NCI-H526 treated with DMSO at 0.1 percent for 48 hours (cell line): ENCODE measurements at places on chromosomes 12 and 14.
A peak's percentile ranks its signal among the peaks of the same experiment; 100 is the strongest.

DNA sequence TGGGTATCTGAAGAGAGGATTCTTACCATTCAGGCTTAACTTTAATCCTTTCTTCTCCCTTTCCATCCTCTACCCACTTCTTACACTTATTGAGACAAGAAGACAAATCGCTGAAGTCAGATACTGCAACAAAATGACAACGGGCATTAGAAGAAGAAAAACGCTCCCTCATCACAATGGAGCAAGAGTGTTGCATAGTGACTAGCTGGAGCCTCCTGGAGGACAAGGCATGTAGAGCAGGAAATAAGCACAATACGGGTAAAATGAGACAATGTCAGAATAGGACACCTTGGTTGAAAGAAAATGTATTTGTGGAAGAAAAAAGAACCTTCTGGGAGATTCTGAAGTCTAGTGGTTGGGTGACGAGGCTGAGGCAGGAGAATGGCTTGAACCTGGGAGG is 501.0 kb downstream of the RERGL start:
- no peak for DNase-seq

- peak; percentile 69 for DNase-seq
These were observed 5.5 kb downstream of the AQP5 start for GRCh38 chr12:49967042-49967776.

GRCh38 chr12:10718279-10718821 is 4.8 kb downstream of the YBX3 start:
- DNase-seq = no peak

DNA sequence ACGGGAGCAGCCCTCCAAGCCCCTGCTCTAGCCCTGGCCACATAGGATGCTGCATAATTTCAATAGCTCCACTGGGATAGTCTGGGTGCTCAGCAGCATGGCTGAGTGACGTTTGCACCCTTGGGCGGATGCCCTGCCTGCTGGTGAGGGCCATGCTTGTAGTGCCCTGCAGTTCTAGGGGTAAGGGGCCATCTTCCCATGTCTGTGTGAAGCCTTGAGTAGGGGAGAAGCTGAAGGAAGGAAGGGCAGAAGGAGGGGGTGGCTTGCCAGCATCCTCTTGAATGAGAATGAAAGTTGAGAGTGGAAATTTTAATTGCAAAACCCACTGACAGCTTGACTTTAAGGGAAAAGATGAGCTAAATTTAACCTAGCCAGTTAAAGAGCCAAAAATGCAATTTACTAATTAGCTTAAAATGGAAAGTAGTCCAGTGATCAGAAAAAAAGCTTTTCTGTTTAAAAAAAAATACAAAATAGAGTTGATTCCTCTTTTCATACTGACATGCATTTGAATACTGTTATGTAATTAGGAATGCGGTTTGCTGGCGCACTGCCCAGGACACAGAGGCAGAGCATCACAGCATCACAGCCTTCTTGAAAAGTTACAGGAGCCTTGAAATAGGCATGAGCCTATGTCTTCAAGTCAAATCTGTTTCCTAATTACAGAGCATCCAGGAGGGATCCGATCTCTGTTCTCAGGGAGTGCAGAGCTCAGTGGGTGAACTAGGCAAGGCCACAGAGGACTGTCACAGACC is 18.5 kb upstream of the EML1 start:
- DNase-seq = no peak

- DNase-seq = no peak
These were observed 449.6 kb upstream of the RGS6 start for GRCh38 chr14:71482671-71483070.

DNA sequence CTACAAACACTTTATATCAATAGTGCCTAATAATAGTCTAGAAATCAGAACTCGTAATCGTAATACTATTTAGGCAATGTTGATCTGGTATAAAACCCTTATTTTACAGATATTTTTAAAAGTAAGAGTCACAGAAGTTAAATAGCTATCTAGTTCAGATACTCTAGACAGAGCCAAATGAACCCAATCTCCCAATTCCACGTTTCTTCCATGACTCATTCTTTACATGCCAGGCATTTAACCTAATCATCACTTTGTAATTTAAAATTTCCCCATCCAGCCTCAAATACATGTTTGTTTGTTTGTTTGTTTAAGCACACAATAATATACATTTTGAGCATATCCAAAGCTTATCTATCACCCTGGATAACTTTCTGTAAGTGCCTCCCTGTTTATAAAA is 36.4 kb upstream of the GARIN6 start:
- no peak for DNase-seq

- DNase-seq = no peak
These were observed 65.4 kb downstream of the FZD10 start for GRCh38 chr12:130227641-130228040.

DNA sequence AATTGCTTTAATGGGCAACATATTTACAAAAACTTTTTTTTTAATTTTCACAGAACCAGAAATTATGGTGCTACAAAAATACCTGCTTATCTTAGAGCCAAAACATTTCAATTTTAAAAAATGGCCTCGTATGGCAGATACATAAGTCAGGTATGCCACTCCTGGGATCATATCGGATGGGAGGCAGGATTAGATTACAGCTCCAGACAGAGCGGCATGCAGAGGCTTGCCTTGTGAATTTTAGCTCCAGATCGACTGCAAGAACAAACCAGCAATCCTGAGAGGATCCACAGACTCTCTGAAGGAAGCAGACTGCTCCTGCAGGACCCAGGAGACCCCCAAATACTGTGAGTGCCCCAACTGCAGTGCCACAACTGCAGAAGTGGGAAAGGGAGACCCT is 169.3 kb upstream of the AMIGO2 start:
- DNase-seq = no peak

- DNase-seq = no peak
These were observed 8.1 kb downstream of the KCNJ8 start for GRCh38 chr12:21766403-21766802.

- DNase-seq = no peak
These were observed 245.9 kb downstream of the FOXN3 start for GRCh38 chr14:89171168-89171567.

GRCh38 chr12:48446161-48446776 is 26.1 kb upstream of the ANP32D start:
- no peak for DNase-seq

GRCh38 chr14:71187633-71188356 is 280.5 kb downstream of the PCNX1 start:
- DNase-seq = no peak

- DNase-seq = no peak
These were observed 61.2 kb upstream of the FAM222A start for GRCh38 chr12:109652233-109652976.

- DNase-seq = no peak
These were observed 52.6 kb downstream of the VRK1 start for GRCh38 chr14:96849733-96850132.

DNA sequence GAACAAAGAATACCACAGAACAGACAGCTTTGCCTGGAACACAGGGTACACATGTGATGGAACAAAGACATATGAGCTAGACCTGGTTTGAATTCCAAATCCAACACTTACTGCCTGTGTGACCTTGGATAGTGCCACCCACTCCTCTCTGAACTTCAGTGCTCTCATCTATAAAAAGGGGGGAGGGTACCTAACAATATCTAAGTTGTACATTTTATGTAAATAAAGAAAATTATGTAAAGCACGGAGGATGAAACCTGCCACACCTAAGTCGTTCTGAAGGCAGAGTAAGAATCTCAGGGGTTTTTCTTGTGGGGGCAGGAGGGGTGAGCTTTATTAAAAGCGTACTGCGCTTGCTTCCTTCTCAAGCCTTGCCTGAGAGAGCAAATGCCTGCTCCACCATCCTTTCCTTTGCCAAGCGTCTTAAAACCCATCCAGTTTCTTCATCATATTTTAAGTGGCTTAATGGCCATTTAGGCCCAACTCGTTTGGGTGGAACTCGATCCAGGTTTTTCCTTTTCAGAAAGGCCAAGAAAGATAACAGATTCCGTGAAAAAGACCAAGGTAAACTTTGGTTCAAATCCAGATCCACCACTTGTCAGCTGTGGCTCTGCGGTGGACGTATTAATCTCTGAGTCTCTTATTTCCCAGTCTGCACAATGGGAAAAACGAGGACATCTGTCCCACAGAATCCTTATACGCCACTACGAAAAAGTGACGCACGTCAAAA is 946 bp downstream of the DDX24 start:
- no peak for DNase-seq

GRCh38 chr12:41619705-41620104 is 431.6 kb downstream of the PDZRN4 start:
- no peak for DNase-seq

DNA sequence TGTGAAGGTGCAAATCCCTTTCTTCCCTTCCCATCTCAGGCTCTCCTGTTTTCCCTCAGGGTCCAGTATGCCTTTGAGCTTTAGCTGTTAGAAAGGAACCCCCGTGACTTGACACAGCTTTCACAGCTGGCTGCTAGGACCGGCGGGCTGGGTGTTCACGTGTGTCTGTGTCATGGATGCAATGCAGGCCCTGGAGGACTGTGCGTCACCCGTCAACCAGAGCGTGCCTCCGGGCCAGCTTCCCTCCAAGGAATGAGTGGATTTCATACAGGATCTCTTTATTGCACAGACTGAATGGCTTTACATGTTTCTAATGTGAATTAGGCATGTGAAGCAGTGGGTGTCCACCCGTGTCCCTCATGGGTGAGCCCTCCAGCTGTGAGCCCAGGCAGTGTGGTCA is 77.4 kb downstream of the AACS start:
- no peak for DNase-seq

GRCh38 chr12:29149691-29150281 is 708 bp downstream of the FAR2 start:
- DNase-seq = peak; percentile 81

GRCh38 chr12:53871367-53871766 is 67.3 kb upstream of the HOXC13 start:
- no peak for DNase-seq

DNA sequence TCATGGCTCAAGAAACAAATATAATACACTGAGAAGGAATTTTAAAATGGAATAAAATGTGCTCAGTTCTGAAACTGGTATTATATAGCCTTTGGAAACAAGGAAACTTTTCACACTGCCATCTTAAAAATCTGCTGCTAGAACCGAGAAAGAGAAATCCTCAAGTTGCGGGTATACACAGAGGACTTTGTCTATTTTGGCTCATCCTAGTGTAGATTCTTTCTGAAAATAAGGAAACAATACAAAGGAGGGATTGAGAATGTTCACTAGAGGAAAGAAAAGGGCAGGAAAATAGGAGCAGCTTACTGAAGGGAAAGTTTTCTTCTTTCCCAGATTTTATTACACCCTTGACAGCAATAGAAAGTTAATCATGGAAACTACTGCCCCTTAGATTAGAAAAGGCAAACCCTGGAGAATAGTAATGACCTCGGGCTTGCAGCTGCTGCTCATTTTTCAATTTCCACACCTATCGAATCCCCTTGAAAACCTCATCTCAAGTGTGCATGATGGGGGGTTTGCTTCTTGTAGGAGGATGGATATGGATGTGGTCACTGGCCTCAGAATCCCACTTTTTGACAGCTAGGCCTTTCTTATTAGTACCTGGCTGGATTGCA is 104.6 kb downstream of the DAAM1 start:
- no peak for DNase-seq

- no peak for DNase-seq
These were observed 94.5 kb downstream of the PLXNC1 start for GRCh38 chr12:94242901-94243300.

DNA sequence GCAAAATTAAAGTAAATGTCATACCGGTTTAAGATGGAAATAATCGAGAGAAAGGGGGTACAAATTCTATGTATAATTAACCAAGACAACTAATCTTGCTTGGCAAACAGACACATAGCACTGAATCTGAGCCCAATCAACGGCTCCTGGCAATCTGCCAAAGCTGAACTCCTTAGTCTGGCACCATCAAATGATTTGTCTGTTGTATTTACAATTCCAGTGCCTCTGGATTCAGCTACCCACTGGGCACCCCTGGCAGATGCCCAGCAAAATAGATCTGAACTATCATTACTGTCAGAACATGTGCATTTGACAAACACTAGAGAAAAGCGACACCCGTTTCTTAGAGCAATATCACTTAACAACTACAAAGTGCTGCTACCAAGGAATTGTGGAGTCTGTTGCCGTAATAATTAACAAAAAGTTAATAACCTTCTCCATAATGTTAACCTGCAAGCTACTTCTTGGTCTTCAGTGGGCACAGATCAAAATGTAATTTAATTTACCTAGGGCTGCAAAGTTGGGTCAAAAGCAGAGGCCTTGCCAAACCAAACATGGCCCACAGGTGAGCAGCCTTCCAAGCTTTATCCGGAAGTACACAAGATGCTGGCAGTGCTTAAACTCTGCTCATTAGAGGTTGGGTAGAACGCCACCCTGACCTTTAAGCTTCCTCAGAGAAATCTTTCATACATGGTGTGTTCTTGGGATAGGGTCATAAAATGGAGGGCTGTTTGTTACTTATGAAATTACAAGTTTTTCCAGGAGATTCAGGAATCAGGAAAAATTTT is 7.6 kb downstream of the EGLN3 start:
- DNase-seq = peak; percentile 70

DNA sequence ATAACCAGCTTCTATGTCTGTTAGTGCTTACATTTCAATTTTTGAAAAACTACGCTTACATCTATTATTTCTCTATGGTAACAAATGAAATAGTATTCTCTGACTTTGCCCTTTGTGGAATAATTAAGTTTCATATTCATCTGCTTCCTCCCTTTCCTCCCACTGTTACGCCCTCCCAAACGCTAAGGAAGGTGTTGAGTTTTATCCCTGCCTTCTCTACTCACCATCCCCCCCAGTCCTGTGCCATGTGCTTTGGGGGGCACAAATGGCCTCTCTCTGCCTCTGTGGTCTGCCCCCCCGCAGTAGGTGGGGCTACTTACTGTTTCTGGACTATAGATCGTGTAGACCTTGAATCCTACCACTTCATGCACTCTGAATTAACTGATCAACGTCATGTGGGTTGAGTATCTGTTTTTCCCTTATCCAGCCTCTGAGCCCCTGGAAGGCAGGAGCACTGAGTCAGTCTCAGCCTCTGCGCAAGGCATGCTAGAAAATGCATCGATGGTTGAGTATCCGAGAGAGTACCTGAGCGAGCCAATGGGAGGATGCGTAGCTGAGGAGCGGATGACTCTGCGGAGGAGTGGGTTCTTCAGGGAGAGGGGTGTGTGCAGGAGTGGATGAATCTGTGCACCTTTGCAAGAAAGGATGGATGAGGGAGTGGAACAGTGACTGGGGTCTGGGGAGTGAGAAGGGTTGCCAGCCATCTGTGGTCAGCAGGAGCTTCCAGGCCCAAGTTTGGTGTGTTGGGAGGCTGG is 114.5 kb upstream of the RTL1 start:
- no peak for DNase-seq

DNA sequence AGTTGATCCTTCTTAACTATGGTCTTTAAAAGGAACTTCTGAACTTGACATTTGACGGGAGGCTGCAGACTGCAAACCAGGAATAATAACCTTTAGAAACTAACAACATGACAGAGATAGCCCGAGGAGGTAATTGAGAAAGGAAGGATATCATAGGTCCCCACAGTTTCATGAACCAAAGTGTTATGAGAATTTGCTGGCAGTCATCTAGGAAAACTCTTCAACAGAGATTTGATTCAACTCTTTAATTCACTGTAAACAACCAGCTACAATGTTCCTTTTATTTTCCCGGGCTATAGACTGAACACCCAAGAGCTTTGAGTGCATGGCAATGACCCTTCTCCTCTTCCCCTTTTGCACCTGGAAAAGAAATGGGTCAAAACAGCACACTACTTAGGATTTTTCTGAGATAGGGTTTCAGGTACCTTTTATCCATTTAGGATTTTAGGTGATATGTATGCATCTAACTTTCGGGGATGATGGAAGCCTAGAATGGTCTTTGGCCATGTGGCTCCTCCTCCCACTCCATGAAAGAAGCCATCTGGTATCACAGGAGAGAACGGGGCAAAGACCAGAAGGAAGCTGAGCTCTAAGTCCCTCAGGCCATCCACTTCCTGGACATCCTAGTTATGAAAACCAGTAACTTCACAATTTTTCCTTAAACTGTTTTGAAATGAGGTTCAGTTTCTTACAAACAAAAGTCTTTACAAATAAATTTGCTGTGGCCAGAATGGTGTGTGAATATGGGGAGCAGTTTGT is 23.0 kb downstream of the GLT8D2 start:
- no peak for DNase-seq
